NCI-H1436 treated with DMSO at 0.1 percent for 48 hours (cell line): ENCODE measurements at places on chromosomes 7 and 10.

DNA sequence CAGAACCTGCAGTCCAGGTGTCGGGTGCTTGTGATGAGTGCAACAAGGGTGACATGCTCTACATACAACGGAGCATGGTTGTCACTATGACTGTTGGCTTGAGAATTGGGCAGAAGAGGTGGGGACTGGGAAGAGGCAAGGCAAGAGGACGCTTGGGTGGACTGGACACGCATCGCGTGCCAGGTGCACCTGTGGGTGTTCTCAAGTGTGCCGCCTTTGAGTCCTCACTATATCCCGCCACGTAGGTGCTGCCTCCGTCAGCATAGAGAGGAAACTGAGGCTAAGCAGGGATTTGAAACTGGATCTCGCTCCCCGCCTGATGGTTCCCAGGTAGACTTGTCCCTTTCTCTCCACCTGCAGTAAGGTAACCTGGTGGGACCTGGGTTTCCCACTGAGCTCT is 27.2 kb downstream of the CDH23 start:
- no peak for DNase-seq

GRCh38 chr7:144812379-144813283 is 23.2 kb downstream of the TPK1 start:
- no peak for DNase-seq

GRCh38 chr7:75691793-75692543 is 46.8 kb downstream of the HIP1 start:
- no peak for DNase-seq

DNA sequence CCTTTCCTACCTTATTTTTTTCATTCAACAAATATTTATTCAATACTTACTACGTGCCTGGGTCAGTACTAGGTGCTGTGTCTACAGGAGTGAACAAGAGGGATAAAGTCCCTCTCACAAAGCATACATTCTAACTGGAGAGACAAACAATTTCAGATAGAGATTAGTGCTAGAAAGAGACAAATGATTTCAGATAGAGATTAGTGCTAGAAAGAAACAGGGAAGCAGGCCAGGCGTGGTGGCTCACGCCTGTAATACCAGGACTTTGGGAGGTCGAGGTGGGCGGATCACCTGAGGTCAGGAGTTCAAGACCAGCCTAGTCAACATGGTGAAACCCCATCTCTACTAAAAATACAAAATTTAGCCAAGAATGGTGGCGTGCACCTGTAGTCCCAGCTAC is 34.6 kb downstream of the RBM28 start:
- no peak for DNase-seq

GRCh38 chr7:140918236-140918635 is 6.5 kb downstream of the BRAF start:
- no peak for DNase-seq

DNA sequence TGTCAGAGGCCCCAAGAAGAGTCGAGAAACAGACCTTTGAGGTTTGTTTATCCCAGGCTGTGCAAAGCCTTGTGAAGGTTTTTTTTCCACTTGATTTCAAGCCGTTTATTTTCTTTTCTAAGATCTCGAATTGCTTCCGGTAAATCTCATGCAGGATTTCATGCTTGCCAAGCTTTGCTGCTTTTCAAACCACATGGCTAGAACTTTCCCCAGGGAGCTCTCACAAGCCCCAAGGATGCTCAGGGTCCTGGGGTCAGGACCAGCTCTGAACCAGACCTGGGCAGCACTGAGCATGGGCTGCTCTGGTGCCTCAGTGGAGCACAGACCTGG is 48.0 kb upstream of the AQP1 start:
- DNase-seq = no peak

GRCh38 chr7:157831143-157831905 is 494.5 kb downstream of the DNAJB6 start:
- no peak for DNase-seq

- no peak for DNase-seq
These were observed 450.9 kb upstream of the CNTNAP2 start for GRCh38 chr7:145665499-145666258.

DNA sequence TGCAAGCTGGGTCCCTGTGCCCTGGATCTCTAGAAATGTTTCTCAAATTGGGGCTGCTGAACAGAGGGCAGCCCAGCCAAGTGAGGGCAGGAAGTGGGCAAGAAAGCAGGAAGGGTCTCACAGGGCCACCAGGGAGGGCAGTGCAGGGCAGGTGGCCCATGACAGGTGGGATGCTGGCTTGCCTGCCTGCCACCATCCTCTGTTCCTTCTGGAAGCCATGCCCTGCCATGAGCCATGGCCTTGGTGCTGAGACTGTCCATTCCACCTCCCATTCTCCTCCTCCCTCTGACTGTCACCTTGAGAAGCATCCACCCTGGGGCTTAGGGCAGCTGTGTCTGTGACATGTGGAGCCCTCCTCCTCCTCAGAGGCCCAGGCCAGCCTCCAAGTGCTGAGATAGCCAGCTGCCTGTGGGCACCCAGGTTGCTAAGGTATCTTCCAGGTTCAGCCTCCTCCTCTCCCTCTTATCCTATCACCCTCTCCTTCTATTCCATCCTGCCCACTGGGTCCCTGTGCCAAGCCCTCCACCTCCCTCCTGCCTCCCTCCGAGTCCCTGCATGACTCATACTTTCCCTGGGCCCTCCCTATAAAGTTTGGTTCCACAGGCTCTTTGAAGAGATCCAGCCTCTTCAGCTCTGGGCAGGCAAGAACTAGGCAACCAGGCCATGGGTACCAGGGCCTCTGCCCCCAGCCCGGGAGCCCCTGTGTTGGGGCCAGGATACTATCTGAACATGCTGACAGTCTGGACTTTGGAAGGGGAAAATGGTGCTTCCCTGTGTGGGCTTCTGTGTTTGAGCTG is 1.3 kb downstream of the VSIR start:
- no peak for DNase-seq

DNA sequence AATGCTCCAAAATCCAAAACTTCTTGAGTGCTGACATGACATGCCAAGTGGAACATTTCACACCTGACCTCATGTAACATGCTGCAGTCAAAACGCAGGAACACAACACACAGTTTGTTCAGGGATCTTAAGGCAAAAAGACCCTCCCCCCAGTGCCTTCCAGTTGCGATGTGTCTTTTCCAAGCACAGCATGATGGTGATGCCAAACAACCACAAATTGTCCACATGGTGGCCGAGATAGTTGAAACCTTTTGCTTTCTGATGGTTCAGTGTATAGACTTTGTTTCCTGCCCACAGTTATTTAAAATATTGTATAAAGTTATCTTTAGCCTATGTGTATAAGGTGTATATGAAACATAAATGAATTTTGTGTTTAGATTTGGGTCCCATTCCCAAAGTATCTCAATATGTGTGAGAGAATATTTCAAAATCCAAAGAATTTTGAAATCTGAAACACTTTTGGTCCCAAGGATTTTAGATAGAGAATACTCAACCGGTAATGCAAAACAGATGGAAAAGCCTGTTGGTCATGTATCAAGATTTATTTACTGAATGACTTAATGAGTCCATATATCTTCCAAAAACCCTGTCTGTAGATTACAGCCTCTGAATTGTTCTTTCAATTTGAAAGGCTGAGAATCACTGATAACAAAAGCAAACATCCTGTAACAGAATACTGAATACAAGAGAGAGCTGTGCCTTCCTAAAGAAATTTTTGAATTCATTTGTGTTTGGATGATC is 93.4 kb upstream of the OIT3 start:
- peak; percentile 45 for DNase-seq

GRCh38 chr10:114239117-114239993 is at the start of gene VWA2:
VWA2 (plus strand) TSS chr10:114239254; CDS start chr10:114248714, 9,460 bp downstream.
- no peak for DNase-seq

- DNase-seq = peak; percentile 52
These were observed 323.1 kb downstream of the TFEC start for GRCh38 chr7:115707258-115708012.

DNA sequence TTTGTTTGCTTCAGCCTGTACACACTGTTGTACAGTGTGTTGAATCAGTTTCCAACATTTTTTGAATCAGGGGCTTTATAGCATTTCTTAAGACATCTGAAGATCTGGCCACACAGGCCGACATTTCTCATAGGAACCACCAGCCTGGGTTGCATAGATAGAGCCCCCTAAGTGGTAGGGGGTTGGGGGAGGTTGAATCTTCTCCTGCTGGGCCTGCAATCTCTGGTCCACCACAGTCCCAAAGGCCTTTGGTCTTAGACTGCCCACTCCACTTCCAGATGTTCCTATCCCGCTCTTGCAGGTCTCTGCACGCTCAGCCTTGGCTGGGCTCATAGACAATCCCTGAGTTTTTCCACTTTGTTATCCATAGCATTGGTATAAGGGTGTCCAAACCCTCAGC is 75.4 kb upstream of the HABP2 start:
- DNase-seq = no peak

- no peak for DNase-seq
These were observed 20.6 kb downstream of the DYNC2I1 start for GRCh38 chr7:158876984-158877383.

- DNase-seq = no peak
These were observed 15.5 kb upstream of the TMEM120A start for GRCh38 chr7:76009672-76010600.

DNA sequence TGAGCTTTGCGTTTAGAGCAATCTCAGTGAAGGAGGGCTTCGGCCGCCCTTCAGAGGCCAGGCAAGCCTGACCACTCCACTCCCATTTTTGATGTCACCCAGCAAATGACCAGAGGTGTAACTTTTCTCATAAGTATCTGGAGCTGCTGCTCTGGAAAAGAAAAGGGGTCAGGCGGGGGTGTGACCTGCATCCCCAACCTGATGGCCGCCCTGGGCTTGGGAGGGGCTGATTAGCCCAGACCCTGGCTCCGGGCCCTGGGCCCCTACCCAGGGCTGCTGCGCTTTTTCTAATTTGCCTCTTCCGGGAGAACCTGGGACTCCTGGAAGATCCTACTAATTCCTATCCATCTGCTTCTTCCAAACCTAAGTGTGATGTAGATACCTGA is 9.6 kb upstream of the EBF3 start:
- DNase-seq = no peak

- DNase-seq = no peak
These were observed 27.9 kb upstream of the PLXNA4 start for GRCh38 chr7:132604121-132604520.

GRCh38 chr10:71923138-71923692 is 41.0 kb upstream of the CHST3 start:
- DNase-seq = no peak

- DNase-seq = no peak
These were observed 495.1 kb downstream of the AUTS2 start for GRCh38 chr7:70093205-70093904.

DNA sequence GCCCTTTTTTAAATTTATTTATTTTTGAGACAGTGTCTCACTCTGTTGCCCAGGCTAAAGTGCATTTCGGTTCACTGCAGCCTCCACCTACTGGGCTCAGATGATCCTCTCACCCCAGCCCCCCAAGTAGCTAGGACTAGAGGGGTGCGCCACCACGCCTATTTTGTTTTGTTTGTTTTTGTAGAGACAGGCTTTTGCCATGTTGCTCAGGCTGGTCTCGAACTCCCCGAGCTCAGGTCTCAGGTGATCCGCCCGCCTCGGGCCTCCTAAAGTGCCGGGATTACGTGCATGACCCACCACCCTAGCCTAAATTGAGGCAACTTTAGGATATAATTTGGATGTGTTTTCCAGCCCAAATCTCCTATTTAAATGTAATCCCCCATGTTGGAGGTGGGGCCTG is 805 bp downstream of the ZNF736 start:
- no peak for DNase-seq

DNA sequence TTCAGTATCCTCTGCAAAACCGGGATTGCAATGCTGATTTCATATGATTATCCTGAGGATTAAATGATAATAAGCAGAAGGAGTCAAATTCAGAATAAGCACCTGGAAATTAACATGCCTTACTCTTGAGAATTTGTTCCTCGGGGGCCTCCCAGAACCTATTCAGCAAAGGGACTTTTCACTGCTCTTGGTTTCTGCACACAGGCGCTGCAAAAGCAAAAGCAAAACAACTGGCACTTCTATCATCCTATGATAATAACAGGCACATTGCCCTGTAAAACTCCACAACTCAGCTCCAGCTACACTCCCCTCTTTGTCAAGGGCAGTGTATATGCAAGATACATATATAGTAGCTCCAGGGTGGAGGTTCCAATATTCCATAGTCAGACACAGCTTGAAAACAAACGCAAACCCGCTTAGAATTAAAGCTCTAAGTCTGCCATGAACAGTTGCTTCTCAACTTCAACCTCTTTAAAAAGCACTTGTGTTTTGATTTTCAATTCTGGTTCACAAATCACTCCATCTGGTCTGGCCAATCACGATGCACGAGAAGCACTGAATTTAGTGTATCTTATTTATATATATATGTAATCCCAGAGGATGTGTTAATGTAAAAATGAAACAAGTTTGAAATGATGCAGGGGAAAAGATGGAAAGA is 119.9 kb upstream of the PTER start:
- DNase-seq = no peak

GRCh38 chr10:69558559-69558958 is 14.7 kb downstream of the NEUROG3 start:
- DNase-seq = no peak

- no peak for DNase-seq
These were observed 2.2 kb upstream of the GRIFIN start for GRCh38 chr7:2478399-2478785.

- DNase-seq = no peak
These were observed 106.3 kb upstream of the GDF10 start for GRCh38 chr10:47193666-47194065.

- no peak for DNase-seq
These were observed 1169.0 kb downstream of the REEP3 start for GRCh38 chr10:64690194-64690593.

GRCh38 chr7:149007611-149008010 is 20.7 kb downstream of the PDIA4 start:
- DNase-seq = no peak

DNA sequence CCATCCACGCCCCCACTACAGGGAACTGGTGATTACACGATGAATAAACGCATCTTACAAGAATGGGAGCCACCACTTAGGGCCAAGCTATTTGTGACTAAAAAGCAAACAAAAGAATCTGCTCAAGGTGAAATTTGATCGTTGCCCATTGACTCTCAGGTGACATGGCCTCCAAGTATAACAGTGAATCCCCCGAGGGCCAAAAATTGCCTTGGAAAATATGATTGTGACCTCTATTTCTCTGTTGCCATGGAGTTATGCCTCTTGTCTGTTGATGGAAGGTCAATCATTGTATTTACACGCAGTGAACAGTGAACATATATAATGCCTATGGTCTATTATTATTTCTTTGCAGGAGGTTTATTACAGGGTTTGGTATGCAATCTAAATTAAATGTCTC is 282.3 kb downstream of the KLF6 start:
- DNase-seq = peak; percentile 50

DNA sequence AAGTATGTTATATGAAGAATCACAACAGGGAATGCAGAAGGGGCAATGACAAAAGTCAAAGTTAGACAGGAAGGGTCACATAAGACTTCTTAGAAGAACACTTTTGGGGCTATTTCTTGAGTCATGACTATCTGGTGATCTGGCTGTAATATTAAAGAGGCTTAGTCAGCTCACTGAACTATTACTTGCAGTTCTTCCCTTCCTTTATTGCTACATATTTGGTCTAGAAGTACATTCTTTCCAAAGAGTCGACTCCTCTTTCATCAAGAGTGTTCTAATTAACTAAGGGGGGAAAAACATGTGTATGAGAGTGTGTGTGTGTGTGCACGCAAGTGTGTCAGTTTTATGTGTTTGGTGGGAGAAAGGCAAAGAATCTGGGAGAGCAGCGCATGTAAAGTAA is 247.3 kb upstream of the LRRTM3 start:
- no peak for DNase-seq

- DNase-seq = no peak
These were observed 841.2 kb upstream of the AUTS2 start for GRCh38 chr7:68756986-68757495.
